GM13976 (cell line): ENCODE measurements at places on chromosomes 5 and 9.

GRCh38 chr5:177438468-177438867 lies 8.1 kb upstream of the PRR7 start:
- DNase-seq: no peak

DNA sequence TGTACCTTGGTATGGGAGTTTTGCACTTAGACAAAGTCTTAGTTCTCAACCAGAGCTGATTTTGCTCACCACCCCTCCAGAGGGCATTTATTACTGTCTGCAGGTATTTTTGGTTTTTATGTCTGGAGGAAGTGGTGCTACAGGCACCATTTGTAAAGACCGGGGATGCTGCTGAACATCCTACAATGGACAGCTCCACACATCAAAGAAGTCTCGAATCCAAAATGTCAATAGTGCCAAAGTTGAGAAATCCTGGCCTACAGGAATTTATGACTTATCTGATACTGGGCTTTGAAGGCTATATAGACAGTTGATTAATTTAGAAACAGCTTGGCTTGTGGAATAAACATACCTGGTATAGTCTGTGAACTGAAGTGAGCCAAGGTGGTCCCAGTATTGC lies 137.5 kb downstream of the PIP5K1B start:
- no peak for DNase-seq

- DNase-seq: no peak
These were observed 307.8 kb downstream of the NR2F1-AS1 start for GRCh38 chr5:93273176-93273575.

DNA sequence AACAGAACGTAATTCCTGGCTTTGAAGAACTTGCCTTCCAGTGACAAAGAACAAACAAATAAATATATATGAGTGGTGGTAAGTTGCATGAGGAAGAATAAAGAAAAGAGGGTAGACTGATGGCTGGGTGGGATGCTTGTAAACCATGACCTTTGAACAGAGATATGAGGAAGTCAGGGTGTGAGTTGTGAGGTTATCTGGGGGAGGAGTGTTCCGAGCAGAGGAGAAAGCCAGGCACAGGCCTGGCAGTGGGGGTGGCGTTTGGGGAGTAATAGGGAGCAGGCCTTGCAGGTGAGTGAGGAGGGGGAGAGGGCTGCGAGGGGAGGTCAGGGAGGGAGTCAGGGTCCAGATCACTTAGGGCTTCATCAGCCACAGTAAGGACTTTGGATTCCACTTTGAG lies 213.4 kb downstream of the PTTG1 start:
- no peak for DNase-seq

GRCh38 chr9:93603906-93604326 lies 27.5 kb downstream of the PHF2 start:
- no peak for DNase-seq
